ENCODE measurements at places on chromosomes 4 and X.

DNA sequence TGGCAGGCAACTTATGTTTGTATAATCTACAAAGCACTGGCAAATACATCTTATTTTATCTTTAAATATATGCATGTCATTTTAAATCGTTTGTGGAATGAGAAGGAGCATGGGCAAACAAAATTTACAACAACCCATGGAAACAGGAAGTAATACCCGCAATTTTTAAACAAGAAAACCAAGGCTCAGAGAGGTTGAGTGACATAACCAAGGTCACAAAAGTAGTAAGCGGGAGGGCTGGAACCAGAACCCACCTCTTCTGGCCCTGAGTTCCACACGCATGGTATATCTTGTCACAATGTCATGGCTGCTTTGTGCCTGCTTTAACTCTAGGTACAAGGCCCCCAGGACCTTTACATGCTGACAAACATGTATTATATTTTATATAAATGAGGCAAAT, 52.9 kb downstream of the SLC7A11 start:
- DNase-seq: no peak

DNA sequence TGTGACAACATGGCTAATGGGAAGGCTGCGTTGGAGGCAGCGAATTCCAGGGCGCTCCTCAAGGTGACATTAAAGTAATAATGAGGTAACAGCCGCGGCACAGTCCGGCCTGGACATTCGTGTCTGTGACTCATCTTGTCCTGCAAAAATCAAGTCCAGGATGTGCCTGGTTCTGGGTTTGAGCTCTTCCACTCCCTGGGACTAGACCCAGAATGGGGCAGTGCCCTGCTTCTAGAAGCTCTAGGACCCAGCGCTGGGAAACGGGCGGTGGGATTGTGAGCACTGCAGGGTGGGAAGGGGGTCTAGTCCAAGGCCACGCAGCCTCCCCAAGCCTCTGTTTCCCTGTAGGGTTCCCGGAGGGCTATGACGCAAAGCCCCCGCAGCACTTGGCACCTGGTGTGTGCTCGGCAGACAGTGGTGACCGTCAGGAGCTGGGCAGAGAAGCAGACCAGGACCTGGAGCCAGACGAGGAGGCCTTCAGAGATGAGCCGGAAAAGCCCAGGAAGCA, 34.9 kb downstream of the HMX1 start:
- no peak for DNase-seq

DNA sequence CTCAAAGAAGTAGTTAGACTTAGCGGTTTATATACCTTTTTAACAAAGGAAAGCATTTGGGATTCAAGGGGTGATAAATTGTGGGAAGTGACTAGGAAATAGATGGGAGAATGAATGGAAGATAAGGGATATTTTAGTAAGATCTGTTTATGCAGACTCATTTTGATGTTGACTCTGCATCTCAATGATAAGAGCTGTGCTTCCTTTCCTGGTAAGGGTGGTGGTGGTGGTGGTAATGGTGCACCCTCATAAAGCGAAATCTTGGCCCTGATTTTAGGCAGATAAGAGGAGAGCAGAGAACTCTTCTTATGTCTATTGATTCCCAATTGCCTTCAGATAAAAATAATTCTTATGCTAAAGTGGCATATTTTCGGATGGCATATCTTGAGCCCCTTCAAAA, 197.1 kb downstream of the SPRY1 start:
- no peak for DNase-seq

DNA sequence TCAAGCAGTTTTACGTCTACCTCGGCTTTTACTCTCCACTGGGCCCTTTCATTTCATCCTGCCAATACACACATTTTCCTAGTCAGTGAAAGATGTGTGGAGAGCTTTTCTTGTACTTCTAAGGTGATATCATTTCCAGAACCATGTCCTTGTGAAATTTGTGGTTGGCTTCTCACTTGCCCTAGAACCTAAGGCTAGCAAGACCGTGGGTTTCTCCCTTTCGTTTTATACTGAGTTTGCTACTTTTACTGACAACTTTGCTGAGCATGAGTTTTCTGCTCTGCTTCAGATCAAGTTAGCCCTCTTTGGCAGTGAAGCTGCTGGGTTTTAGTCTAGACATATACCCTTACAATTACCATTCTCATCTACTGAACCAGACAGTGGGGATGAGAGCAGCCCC, 95.7 kb upstream of the FRMPD4 start:
- DNase-seq: no peak

DNA sequence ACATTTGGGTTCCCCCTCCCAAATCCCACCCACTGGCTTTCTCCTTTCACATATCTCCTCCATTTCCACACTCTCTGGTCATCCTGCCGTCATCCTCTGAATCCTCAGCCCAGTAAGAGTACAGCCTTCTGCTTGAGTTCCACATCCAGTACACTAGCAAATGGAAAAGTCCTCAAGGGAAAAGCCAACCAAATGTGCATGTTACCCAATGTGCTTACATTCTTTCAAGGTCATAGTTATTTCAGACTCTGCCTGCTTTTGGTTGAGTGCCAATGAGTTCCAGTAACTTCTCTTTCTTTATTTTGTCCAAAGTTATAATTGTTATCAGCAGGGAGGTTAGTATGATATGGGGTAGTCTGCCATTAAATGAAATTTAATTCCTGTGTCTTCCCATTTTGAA, 78.1 kb downstream of the SRPX start:
- no peak for DNase-seq

DNA sequence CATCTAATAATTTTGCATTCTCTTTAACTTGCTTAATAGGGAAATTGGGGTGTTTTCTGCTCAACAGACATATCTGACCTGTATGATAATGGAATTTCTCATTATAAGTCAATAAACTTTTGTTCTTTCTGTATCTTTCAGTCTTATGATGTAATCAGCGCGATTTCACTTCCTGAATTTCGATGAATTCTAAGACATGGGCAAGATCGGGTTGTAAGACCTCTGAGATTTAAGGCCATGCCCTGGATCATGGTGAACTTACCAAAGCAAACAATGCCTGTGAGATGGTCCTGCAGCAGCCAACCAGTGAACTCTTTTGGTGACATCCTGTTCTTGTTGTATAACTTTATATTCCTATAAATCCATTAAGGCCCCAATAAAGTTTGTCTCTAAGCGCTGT, 88.1 kb downstream of the NBDY start:
- DNase-seq: no peak

DNA sequence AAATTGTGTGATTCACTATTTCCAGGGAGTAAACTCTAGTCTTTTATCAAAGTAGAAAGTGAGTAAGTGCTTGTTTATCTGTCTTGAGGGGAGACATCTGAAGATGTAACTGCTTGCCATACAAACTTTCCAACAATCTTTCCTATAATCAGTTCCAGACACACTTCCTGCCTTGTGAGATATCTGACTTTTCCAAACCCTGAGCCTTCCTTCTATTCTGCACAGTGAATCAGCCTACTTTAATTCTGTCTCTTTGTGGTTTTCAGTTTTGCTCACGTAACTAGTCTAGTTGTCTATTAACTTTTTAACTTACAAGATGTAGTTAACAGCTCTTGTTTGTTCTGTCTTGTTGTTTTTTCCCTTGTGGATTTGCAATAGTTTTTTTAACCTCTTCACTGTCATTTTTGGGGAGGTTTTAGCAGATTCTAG, 947.8 kb downstream of the C4orf33 start:
- DNase-seq: no peak

- DNase-seq: no peak
These were observed 112.2 kb downstream of the BCOR start for GRCh38 chrX:39985551-39985950.

GRCh38 chr4:185836241-185837084, 24.5 kb upstream of the SORBS2 start:
- DNase-seq: no peak
